ENCODE measurements at places on chromosomes 2 and 18. TPM values are rescaled to one million over a fixed set of nuclear protein-coding genes. Genes with fewer than 3 reads are reported as not detected.

GRCh38 chr2:228689053-228689452, 507.6 kb upstream of the SPHKAP start:
- no peak for DNase-seq

- no peak for DNase-seq
Measured at GRCh38 chr2:218857371-218858137, 2.1 kb upstream of the WNT6 start.

DNA sequence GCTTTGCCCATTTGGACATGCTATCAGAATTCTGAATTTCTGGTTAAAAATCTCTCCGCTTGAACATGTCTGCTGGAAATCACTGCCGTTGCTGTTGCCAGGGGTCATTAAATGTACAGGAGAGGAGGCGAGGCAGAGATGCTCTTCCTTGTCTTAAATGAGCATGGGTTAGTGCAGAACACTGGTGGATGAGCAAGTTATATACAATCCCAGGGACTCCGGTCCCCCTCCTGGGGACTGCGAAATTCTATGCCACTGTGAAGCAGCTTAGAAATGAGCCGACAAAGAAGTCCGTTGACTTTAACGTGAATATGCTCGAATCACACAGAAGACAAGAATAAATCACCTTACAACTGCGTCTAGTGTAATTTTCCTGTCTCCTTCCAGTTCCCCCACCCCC, 95.1 kb upstream of the KLHL14 start:
- no peak for DNase-seq

DNA sequence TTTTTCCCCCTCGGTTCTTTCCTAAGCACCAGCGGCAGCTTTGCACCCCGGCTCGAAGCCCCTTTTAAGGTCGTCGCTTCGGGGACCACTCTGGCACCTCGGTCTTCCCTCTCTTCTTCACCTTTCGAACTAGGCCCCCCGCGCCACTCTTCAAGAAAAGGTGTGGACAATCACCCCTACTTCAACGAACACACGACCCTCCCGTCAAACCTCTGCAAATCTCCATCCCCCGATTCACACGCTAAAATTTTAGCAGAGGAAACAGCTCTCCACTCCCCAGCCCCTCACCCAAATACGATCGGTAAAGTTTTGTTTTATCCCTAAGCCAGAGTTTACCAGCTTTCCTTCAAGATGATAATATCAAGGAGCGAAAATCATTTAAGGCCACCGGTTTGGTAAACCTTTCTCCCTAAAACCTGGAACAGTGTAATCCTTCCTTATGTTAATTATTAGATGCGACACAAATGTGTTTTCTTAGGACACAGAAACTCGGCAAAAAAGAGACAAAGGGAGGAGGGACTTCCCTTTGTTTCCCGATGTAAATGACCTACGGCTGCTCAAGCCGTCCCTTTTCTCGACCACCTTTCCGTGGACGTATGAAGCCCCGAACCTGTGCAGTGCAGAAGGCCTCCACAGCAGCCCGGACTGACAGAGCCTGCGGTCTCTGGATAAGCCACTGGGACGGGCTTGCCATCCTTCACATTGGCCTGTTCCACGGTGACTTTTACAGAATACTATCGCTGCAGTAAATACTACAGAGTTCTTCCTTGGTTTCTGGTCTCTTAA, 85.2 kb downstream of the RBMS1 start:
- DNase-seq, result no peak

GRCh38 chr18:54119524-54120019, 104.9 kb downstream of the MBD2 start:
- peak; percentile 66 for DNase-seq

DNA sequence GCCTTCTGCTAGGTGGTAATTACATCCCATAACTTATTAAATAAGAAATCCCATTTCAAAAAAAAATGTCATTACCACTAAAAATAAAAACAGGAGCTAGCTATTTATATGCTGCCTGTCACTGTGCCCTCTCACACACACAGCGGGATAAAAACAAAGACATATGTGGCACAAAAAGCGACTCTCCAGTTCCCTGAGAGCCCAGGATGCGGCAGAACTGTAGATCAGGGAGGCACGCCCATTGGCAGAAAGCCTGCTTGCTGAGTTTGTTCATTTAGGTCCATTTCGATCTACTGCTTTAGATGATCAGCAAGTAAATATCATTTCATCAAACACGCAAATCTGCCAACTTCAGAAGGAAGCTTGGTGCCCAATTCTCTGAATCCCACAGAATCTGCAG, 124.4 kb downstream of the TMEM163 start:
- DNase-seq, result no peak

Gene KCNJ13
- 2.8 TPM for polyA plus RNA-seq

Gene TSN
- polyA plus RNA-seq, result 84.9 TPM
